Renal cortical epithelial cell (primary cell): ENCODE measurements at places on chromosomes 13 and 19.

DNA sequence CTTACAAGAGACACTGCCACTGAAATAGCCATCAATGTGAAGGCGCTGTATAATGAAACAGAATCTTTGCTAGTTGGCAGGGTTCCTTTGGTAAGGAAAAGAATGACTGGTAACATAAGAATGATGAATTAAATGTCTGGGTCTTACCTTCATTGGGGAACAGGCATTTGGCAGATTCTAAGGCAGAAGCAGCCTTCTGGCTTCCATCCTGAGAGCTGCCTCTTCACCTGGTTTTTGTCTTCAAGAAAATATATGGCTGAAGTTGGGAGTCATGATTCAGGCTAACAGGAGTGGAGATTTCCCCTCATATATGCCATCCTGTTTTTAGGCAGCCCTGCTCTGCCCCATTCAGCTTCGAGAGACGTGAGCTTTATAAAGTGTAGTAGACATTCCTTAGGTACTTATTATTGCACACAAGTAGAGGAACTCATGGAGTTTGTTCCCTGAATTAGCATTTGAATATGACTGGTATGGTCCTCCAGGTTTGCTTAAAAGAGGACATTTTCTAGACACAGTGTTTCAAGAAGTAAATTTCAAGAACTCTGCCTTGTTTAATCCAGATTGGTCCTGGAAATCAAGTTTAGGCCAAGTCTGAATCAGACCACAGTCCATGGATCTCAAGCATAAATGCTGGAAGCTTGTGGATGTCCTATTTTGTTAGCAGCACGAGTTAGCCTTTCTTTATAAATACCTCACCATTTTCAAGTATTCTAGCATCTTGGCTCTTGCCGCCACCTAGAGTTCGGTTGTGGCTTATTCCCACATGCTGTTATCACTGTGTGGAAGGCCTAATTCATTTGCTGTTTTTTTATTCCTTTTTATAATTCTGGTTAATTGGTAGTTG lies 56.2 kb upstream of the AKAP11 start:
- DNase-seq = peak; percentile 47

DNA sequence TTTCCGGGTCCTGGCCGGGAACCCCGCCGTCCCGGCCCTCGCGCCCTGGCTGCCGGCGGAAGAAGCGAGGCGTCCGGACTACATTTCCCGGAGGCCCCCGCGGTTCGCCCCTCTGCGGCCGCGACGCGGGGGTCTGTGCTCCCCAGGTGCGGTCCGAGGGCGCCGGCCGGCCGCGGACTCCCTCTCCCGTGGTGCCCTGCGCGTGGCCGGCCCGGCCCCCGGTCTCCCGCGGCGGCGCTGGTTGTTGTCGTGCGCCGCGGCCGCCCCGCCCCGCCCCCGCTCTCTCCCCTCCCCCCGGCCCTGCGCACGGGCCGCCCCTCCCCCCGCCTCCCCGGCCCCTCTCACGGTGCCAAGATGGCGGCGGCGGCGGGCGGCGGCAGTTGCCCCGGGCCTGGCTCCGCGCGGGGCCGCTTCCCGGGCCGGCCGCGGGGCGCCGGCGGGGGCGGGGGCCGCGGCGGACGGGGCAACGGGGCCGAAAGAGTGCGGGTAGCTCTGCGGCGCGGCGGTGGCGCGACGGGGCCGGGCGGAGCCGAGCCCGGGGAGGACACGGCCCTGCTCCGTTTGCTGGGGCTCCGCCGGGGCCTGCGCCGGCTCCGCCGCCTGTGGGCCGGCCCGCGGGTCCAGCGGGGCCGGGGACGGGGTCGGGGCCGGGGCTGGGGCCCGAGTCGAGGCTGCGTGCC lies at the start of gene KMT2B:
KMT2B (plus strand) TSS at position 339 of the 680 bp plus-strand sequence; CDS start at position 355, 16 bp downstream.
- DNase-seq = no peak

- no peak for DNase-seq
Observed at GRCh38 chr19:42369433-42370067, 20.5 kb downstream of the CNFN start.

DNA sequence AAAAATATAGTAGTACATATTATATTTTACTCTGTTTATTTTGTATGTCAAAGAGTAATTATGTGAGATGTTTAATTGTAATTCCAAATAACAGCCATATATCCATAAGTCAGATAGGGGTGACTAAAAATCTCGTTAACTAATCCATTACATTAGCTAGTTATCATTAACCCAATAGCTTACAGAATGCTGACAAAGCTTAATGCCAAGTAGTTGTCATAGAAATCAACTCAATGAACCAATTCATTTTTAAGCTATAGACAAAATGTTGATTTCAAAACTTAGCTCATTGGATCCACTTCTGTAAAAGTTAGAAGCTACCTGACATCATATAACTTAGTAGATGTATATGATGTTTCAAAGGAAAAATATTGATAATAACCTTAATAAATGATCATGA lies 206.7 kb upstream of the SLITRK1 start:
- DNase-seq = no peak

- DNase-seq = no peak
Observed at GRCh38 chr13:85166891-85167290, 632.3 kb downstream of the SLITRK6 start.

- DNase-seq = peak; percentile 49
Observed at GRCh38 chr13:99617474-99618255, 116.4 kb downstream of the TM9SF2 start.

- DNase-seq = peak; percentile 14
Observed at GRCh38 chr13:79659121-79659521, 178.2 kb downstream of the NDFIP2 start.

- no peak for DNase-seq
Observed at GRCh38 chr13:41460930-41461329, 3.6 kb downstream of the RGCC start.

GRCh38 chr19:38626401-38626800 lies 7.4 kb downstream of the EIF3K start:
- no peak for DNase-seq
